ENCODE measurements at places on chromosomes 1 and 21.

GRCh38 chr1:8698937-8699447 lies 118.4 kb downstream of the RERE start:
- no peak for DNase-seq

GRCh38 chr1:45585110-45585426 lies 1.2 kb downstream of the NASP start:
- DNase-seq, result no peak

GRCh38 chr1:197559244-197559643 lies 216.0 kb downstream of the DENND1B start:
- DNase-seq, result no peak

- no peak for DNase-seq
Observed at GRCh38 chr1:80892539-80892938, 908.2 kb upstream of the ADGRL2 start.

- DNase-seq, result no peak
Observed at GRCh38 chr1:3759796-3760195, 7.5 kb downstream of the CCDC27 start.

DNA sequence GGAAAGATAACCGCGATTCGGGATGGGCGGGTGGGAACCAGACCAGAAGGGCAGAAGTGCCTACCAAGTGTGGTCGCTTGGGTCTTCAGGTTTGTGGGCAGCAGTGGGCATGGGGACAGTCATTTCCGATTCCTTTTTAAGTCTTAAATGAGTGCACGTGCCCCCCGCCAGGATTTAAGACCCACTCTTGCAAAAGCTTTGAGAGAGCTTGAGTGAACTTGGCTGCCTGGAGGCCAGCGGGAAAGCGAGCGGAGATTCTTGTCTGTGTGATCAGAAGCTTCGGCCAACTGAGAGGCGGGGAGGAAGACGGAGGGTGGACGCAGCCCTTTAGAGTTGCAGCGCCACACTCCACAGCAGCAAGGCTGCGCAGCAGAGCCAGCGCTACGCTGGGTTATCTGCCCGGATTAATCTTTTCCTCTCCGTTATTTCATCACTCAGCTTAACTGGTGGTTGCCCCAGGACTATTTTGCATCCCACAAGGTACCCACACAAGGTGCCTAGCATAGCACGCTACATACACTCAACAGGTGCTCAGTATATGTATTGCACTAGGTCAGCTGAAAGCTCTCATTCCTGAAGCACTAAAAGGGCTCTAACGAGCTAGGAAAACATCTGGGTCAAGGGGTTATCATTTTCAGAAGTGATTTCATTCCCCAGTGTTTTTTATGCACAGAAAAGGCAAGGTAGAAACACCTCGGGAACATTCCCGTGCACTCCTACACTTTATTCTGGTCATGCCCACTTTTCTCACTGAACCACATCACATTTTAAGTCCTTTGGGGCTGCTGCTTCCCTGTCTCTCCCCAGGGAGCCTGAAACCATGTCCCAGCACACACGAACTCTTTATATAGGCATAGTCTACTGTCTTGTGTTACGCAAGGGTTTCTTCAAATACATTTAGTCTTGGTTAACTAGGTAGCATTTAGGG lies 1.5 kb upstream of the BATF3 start:
- DNase-seq, result no peak

DNA sequence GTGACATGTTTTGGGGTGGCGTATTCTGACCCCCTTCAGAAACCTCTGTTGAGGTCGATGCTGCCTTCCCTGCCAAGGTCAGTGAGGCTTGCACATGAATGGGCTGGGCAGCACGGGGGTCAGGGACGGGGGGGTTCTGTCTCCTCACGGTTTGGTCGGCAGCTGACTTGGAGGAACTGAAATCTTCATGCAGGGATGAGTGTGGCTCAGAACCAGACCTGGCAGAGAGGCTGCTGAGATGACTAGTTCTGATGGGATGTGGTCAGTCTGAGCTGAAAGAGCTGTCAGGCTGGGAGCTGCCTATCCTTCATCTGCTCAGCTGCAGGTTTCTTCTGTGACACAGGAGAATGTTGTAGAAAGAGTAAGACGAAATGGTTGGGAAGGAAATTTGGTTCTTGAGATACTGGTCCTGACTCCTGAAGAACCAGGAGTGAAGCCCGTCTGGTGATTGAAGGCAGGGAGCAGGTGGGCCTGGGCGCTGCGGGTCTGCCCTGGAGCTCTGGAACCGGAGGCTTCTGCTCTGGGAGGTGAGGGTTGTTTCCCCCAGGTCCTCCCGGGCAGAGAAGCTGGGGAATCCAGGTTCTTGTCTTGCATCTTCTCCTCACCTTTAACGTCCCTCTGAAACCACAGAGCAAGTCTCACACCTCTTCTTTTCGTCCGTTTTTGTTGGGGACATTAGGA lies 3.3 kb downstream of the SLX9 start:
- DNase-seq, result no peak

- no peak for DNase-seq
Observed at GRCh38 chr1:1483714-1484113, 12.1 kb downstream of the ATAD3B start.

DNA sequence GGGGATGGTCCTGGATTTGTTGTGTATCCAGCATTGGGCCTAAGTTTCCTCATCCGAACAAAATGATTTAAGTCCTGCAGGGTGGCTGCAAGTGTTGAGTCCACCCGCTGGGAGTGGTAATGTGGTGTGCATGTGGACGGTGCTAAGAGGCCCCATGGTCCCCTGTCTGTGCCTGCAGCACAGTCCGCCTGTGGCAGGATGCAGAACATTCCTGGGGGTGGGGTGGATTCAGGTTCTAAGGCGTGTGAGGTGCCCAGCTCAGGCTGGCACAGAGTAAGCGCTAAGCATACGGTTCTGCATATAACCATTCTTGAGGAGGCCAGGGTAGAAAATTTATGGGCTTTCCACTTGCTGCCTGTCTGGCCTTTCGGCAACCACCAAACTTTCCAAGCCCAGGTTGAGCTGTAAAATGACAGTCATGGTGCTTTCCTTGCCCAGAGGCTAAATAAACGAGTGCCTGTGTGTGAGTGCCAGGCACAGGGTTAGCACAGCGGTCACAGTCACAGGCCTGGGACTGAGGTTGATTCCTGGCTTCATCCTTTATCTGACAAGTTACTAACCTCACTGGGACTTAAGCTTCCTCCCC lies 30.7 kb downstream of the SLC2A1 start:
- DNase-seq, result no peak

DNA sequence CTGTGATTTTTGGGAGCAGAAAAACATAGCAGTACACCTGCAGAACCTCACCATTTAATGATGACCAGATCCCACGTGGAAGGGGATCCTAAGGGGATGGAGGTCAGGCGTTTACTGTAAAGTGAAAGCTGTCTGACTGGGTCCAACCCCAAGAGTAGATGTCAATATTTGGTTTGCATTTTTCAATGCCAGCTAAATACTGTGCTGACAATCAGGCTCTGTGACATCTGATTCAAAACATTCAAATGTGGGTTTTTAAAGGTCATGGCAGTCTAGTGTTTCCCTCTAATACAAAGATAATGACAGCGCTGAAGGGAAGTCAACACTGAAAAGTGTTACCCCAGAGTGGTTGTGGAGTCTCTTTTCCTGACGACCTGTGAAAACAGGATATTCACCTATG lies 68.1 kb downstream of the SPAG17 start:
- no peak for DNase-seq

- no peak for DNase-seq
Observed at GRCh38 chr1:230186003-230186863, 119.2 kb downstream of the GALNT2 start.

GRCh38 chr1:233244183-233244582 lies 51.3 kb downstream of the PCNX2 start:
- DNase-seq, result no peak

- DNase-seq, result no peak
Observed at GRCh38 chr1:184752656-184753055, 2.0 kb downstream of the EDEM3 start.

DNA sequence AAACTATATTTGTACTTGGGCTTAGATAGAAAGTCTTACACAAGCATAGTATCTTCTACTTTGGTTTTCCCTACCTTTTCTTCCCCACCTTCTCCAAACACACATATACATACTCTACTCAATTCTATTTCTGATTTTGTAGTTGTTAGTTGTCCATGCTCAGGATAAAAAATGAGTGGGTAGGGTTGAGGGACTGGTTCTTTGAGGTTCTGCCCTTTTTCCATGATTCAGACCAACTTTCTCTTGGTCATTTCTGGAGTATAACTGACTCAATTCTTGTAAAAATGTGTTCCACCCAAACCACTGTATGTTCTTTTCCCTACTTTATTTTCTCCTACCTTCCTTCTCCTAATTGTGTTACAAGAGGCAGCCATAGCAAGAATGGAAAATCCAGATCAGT lies 3.3 kb downstream of the CFAP126 start:
- no peak for DNase-seq

DNA sequence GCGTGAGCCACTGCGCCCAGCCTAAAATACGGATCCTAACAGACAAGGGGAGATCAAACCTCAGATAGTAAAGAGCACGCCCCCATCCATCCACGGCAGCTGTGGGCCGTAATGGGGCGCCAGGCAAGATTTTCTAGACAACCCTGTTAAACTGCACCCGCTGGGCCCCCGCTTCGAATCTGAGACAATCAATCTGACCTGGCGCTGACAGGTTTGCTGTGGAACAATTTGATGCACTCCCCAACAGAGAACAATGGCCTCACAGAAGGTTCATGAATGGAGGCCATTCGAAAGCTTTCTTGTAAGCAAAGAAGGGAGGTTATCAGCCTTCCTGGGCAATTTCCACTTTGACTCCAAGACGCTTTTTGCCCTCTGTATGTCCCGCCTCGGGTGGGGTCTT lies 30.5 kb downstream of the CLSTN1 start:
- no peak for DNase-seq
